HepG2 (cell line): ENCODE measurements at places on chromosomes 2 and 18.

DNA sequence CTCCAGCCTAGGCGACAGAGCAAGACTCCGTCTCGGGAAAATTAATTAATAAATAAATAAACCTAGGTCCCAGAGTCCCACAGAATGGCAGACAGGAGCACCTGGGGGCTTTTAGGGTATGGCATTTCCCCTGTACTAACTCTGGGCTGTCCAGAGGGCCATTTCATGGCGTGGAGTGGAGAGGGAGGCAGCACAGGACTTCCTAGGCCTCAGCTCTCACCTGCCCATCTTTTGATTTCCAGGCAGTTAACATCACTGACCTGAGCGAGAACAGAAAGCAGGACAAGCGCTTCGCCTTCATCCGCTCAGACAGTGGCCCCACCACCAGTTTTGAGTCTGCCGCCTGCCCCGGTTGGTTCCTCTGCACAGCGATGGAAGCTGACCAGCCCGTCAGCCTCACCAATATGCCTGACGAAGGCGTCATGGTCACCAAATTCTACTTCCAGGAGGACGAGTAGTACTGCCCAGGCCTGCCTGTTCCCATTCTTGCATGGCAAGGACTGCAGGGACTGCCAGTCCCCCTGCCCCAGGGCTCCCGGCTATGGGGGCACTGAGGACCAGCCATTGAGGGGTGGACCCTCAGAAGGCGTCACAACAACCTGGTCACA is 5.1 kb downstream of the IL1RN start:
- DNase-seq = no peak

DNA sequence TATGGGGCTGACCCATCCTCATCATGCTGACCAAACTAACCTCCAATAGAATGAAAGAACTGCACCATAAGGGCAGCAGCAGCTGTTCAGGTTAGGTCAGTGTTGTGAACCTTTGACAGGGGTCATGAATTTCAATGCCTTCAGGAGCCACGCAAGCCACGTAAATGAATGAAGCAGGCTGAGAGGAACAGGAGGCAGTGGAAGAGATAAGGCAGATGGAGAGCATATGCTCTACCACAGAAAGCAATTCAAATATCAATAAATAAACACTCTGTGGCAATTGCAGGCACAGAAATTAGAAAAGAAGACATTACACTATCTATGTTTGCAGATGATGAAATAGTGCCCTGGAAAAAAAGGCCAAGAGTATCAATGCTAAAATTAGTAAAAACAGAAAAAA is 56.3 kb downstream of the SCG2 start:
- no peak for DNase-seq

DNA sequence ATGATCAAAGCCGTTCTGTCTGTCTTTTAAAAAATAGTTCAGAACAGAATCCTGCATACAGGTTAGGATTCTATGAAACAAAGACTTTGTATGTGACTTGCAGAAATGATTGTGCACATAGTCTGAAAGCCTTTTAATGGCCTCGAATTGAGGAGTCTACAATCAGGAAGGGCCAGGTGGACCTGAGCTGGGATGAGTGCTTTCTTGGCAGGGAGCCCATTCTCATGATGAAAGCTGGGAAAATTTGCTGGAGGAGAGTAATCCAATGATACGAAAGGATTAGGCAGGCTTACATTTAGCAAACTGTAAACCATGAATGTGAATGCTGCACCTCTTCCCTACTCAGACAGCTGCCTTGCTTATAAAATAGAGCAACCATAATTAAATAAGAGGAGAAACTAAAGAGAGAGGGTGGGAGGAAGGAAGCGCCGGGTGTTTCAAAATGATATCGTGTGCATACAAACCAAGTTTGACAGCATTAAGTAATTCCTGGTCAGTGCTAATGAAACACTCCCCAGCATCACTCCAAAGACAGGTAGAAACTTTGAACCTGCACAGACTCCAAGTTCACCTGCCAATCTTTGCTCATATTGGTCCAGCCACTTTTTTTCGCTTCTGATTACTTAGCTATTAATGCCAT is 23.7 kb upstream of the CXCR4 start:
- DNase-seq = no peak

- no peak for DNase-seq
Observed at GRCh38 chr2:123917241-123917640, 107.8 kb upstream of the CNTNAP5 start.

- no peak for DNase-seq
Observed at GRCh38 chr18:56532176-56532840, 106.1 kb downstream of the TXNL1 start.

DNA sequence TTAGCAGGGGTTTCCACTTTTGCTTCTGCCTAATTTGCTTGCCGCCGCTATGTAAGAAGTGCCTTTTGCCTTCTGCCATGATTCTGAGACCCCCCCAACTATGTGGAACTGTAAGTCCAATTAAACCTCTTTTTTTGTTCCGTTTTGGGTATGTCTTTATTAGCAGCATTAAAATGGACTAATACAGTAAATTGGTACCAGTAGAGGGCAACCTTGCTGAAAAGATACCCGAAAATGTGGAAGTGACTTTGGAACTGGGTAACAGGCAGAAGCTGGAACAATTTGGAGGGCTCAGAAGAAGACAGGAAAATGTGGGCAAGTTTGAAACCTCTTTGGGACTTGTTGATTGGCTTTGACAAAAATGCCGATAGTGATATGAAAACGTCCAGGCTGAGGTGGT is 216.1 kb upstream of the FSIP2 start:
- DNase-seq = peak; percentile 8

- no peak for DNase-seq
Observed at GRCh38 chr2:134327367-134327766, 73.5 kb downstream of the MGAT5 start.

- no peak for DNase-seq
Observed at GRCh38 chr18:49500201-49500921, 13.3 kb upstream of the C18orf32 start.

DNA sequence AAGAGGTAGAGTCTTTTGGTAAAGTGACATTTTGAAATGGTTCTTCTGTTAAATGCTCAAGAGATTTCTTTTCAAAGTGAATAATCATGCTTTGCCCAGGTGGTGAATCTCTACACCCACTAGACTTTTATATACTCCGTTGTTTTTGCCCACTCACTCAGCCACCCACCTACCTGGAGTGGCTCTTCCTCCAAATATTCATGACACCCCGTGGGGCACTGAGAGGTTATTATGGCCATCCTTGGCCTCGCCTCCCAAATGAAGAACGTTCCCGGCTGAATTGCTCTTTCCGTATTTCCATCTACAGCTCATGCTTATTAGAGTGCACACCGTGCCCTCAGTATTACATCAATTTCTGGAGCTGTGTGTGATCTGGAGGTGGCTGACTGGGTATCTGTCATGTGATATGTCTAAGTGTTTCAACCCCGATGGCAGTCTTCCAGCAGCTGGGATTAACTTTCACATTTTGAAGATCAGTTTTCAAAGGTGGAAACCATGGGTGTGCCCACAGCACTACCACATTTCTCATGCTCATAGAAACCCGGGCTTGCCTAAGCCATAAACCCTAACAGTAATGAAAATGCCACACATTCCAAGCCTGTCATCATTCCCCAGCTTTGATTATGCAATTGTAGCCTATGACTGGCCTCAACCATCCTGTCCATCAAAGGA is 406.6 kb upstream of the MMADHC start:
- DNase-seq = peak; percentile 12

DNA sequence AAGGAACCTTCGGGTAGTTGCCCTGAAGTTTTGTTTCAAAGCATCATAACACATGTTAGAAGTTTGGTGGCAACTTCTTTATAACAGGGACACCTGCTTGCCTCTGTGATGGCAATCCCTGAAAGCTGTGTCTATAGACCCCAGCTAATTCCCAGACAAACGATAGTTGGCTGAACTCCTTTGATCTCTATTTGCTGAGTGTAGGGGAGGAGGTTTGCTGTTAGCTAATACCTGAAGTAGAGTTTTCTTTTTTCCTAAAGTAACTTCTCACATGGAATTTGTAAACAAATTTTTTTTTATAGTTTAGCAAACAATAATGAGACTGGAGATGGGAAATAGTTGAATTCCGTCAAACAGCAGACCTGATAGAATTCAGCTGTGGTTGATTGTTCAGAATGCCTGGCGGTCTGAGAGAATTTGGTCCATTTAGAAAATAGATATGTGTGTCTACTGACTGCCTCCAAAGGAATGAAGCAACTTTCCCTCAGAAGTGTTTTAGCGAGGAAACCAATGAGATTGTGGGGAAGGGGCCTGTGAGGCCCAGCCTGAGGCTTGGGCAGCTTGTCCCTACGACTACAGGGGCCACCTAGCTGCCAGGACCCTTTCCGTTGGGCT is 123.5 kb upstream of the EPAS1 start:
- peak; percentile 88 for DNase-seq

GRCh38 chr18:58758606-58759005 is 87.3 kb downstream of the MALT1 start:
- DNase-seq = no peak

GRCh38 chr2:96142217-96143113 is 2.8 kb downstream of the DUSP2 start:
- peak; percentile 22 for DNase-seq

DNA sequence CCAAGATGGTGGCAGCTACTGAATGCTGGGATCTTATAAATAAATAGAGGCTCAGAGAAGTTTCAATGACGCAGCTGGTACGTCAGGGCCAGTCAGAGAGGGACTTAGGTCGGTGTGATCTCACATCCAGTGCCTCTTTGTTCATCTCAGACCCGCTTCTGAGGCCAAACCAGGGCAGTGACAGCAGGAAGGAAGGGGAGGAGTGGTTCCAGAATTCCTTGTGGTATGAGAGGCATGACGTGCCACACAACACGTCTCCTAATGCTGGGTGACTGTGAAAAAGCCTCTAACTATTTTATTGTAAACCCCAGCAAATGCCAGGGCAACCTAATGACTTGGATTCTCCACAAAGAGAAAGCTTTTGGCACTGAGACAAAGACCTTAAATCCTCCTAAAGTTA is 423.3 kb downstream of the LPIN1 start:
- DNase-seq = no peak

DNA sequence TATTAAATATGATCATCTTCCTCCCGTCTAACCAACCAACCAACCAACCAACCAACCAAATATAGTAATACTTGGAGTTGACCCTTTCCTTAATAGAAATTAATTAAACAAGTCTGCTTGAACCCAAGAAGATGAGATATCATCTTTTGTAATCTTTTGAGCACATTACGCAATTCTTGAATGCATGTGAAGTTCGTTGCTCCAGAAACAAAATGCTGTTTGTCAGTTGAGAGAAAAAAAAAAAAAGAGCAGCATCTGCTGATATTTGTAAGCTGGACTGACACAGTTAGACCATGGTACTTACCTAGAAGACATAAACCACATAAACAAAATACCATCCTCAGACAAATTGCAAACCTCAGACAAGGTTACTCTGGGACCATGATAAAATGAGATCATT is 9.2 kb upstream of the SERPINB2 start:
- DNase-seq = no peak

DNA sequence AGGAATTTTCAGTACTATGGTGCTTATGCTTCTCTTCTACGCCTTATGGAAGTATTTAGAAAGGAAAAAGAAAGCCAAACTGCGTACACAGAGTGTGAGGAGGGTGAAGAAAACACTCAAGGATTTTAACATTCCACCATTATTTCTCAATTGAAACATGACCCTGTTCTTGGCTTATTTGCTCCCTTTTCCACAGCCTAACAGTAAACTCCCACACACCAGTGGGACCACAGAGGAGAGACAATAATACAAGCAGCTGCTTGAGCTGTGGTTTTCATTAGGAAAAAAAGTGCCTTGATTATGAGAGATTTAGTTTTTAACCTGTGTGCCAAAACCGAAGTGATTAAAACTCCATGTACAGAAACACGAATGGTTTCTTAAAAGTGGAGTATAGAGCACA is 134.3 kb downstream of the MEP1B start:
- no peak for DNase-seq

GRCh38 chr2:225740086-225740485 is 340.6 kb downstream of the NYAP2 start:
- no peak for DNase-seq

- no peak for DNase-seq
Observed at GRCh38 chr18:36560187-36560586, 262.7 kb downstream of the FHOD3 start.

- DNase-seq = no peak
Observed at GRCh38 chr2:146981921-146982320, 862.9 kb upstream of the ACVR2A start.

DNA sequence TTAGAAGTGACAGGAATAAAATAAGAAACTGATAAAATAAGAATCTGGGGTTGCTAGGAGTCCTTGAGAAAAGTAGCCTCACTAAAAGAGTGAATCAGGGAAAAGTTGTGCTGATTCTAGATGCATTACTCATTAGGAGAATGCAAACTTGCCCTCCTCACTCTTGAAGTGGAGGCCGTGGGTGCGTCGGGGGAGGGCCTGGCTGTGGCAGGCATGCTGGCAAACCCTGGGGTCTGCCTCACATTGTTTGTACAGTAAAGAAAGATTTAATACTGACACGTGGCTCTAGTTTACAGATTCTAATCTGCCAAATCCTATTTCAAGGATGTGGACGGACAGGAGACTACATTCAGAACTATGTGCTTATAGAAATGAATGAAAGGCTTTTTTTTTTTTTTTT is 41.9 kb downstream of the TANC1 start:
- peak; percentile 18 for DNase-seq

DNA sequence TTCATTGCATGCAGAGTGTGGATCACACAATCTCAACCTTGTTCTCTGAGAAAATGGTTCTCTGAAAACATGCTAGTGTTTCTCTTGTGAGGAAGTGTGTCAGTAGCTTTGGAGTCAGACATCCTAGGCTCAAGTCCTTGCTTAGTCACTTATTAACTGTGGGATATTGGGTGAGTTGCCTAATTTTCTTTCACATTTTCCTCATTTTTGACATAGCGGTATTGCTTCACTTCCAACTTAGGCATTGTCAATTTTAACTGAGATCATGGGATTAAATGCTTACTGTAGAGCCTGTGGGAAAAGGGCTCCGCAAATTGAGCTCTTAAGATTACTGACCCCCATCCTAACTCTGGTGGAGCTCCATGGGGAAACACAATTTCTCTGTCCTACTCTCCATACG is 622.2 kb downstream of the CNTNAP5 start:
- peak; percentile 35 for DNase-seq

DNA sequence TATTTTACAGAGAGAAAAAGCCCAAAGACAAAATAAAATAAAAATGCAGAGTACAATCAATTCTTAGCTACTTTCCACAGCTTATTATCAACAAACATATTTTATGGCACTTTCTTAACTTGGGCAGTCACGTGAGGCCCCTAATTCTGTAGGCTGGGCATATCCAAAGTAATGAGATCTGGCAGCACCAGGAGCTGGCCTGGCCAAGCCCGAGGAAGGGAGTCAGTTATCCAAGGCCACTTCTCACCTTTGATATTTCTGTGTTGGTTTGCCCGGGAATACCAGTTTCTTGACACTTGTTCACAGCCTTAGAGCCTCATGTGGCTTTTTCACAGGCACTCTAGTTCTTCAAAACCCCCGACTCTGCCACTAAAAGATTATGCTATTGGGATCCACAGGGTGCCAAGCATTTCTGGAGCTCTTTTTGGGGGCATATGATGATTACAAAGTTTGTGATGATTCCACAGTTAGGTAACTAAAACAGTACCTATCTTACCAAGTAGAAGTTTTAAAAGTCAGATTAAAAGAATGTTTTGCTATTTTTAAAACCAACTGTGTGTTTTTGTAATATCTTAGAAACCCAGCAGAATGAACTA is 90.4 kb downstream of the MEP1B start:
- no peak for DNase-seq

GRCh38 chr2:106812841-106813240 is 73.1 kb downstream of the ST6GAL2 start:
- DNase-seq = no peak

- no peak for DNase-seq
Observed at GRCh38 chr2:136327162-136327852, 209.4 kb upstream of the CXCR4 start.

- DNase-seq = no peak
Observed at GRCh38 chr2:156680266-156680665, 244.1 kb downstream of the GPD2 start.

GRCh38 chr18:5824370-5824984 is 70.8 kb downstream of the TMEM200C start:
- DNase-seq = no peak
